Effector memory CD8-positive, alpha-beta T cell (primary cell): ENCODE measurements at places on chromosomes 7 and 10.

GRCh38 chr10:60358282-60358681 is 31.4 kb downstream of the ANK3 start:
- DNase-seq, result no peak

GRCh38 chr10:28201410-28202400 is 101.2 kb downstream of the MPP7 start:
- DNase-seq, result no peak

- DNase-seq, result no peak
These were observed 125.2 kb downstream of the DOCK4 start for GRCh38 chr7:112080978-112081377.

- DNase-seq, result no peak
These were observed 880.0 kb upstream of the LRRTM3 start for GRCh38 chr10:66045859-66046258.

- DNase-seq, result no peak
These were observed 3.3 kb downstream of the SRGN start for GRCh38 chr10:69091143-69091651.

DNA sequence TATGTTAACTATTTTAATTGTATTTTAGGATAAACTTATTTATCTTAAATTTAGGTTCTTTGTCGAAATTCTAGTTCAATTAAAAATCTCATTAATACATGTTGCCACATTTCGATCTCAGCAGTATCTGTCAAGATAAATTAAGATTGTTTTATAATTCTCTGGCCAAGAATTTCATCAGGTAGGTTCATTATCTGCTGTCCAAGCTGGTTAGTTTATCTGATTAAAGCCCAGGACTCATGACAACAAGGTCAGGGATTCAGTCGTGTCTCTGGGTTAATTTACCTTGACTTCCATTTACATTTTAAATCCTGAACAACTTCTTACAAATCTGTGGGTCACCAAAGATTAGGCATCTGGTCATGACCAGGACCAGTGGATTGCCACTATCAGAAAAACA is 7.6 kb downstream of the STEAP4 start:
- no peak for DNase-seq

DNA sequence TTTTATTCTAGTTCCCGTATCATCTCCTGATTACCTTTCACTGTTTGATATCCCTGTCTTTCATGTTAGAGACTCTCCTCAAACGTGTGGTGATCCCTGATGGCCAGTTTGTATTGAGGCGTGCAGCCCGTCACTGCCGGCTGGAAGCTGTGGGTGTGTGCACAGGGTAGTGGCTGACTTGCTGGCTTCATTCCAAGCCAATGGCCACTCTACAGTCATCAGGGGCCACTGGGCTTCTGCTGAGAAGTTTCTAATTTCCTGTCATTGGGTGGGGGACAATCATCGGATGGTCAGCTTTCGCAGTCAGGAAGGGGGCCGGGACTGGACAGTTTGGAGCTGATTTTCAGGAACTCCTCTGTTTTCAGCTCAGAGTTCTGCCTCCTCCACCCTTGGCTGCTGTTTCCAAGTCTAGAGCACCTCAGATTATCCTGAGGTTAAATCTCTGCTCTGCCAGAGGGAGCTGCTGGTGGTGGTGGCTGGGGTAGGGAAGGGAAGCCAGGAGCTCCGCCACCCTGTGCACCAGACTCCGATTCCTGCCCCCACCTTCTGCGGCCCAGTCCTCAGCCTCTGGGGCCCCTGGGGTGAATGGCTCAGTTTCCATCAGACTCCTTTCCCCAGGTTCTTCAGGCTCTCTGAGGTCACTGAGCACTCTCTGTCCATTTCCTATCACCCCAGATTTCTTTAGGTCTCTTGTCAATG is 34.9 kb downstream of the BAIAP2L1 start:
- DNase-seq, result no peak

DNA sequence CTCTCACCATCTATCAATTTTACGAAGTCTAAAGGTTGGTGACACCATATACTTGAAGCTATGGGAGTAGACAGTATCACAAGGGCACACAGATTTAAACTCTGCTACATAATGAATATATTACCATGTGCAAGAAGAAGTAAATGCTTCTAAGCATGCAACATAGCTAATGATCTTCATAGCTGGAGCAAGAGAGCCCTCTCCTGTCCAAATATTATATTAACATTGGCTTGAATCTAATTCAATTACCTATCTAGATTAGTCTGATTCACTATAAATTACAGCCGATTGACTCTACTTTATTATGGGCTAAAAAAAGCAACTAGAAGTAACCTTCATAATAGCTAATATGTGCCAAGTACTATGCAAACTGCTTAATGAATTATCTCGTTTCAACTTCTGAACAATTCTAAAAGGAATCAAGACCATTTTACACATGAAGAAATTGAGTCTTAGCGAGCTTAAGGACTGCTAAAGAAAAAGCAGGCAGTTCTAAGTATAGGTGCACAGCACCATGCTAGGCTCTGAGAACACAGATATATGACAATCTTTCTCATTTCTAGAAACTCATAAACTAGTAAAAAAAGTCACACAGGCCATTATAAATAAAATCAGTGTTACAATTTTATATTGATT is 21.9 kb downstream of the FRA10AC1 start:
- no peak for DNase-seq
